ENCODE measurements at places on chromosomes 11 and 22.

DNA sequence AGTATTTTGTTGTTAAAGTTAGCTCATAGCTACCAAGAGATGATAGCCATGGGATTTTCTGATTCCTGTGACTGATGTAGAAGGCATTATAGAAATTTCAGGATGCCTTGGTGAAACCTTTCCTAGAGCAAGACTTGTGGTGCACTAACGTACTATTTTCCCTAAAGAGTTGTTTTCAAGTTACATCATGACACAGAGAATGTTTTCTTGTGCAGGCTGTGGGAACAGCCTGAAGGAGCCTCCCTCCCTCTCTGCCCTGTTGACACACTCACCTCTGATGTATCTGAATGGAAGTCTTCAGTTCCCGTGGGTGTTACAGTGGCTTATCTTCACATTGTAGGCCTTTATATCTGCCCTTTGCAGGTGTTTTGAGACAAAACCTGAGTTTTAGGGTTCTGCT is 121.6 kb downstream of the LDLRAD3 start:
- DNase-seq = no peak

DNA sequence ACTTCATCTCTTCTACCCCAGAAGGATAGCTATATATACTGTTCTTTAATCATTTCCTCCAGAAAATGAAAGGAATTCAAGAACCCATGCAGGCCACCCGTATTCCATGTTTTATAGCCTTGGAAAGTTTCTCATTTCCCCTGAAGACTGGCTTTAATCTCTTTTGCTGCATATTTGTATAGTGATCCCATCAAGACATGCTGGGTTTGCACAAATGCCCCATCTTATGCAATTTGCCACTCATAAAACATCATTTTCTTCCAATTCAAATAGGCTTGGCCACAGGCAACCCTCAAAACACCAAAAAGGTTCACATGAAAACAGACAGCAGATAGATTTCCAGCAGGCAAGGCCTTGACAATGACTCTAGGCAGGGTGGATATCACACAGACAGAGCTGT is 28.3 kb upstream of the APOA1 start:
- DNase-seq = no peak

GRCh38 chr11:65381716-65382032 is 772 bp downstream of the SLC25A45 start:
- DNase-seq = peak; percentile 52

DNA sequence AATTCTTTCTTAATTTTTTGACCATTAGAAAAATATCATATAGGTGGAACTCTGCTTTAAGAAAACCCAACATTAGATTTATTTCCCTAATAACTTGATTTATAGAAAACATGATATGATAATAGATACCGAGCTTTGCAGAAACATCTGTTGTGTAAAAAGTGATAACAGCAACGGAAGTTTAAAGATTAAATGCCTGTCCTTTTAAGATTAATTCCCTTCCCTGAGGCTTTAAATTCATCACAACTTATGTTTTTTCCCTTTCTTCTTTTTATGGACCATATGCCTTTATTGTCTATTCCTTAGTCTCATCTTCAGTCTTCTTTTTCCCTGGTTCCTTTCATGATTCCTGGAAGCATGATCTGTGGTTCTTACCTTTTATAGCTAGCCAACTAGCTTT is 1.9 kb downstream of the USP47 start:
- no peak for DNase-seq

DNA sequence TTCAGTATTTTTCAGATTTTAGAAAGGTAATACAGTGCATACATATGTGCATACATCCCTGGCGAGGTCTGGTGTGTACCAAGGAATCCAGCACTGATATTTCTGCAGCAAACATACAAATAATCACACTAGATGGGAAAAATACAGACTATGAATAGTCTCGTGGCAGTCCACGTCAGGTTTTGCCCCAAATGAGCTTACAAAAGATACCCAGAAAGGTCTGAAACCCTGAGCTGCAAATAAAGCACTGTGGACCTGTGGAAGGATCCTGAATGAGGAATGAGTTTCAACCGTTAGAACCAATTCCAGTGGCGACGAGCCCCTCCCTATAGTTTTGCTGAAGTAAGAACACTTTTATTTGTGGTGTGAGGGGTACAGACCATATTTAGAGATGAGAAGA is 24.5 kb downstream of the MAPK1 start:
- DNase-seq = no peak

DNA sequence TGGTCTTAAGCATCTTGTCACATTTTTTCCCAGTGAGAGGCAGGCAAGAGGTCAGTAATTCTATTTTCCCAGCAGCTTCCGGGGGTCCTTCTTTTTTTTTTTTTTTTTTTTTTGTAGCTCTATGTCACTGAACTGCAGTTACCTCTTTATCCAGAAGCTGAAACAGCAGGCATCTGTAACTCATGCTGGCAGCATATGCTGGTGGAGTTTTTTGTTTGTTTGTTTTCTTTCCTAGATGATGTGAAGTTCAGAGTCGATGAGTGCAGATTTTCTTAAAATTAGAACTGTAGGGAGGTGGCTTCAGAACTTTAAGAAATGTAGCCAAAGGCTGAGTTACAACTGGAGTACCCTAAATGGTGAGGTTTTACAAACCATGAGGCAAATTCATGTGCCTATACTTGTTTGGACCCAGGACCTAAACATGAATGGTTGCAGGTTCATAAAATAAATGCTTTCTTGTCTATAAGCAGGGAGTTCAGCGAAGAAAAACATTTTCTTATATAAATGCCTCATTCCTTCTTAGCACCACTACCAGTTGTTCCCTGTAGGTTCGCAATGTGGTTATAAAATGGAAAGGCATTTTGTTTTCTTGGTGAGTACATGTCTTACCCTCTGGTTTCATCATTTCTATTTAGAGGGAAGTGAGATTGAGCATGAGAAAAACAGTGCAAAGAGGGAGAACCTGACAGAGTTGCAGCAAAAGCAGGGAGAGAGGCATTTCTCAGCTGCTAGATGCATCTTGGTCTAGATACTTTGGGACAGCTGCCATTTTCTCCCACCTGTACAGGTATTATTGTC is 84.0 kb downstream of the TRIM44 start:
- no peak for DNase-seq

- DNase-seq = no peak
Observed at GRCh38 chr11:56642339-56642738, at the start of gene OR5AP2. Gene OR5AP2 (minus strand): TSS chr11:56642439. CDS start chr11:56642439, 0 bp downstream.

DNA sequence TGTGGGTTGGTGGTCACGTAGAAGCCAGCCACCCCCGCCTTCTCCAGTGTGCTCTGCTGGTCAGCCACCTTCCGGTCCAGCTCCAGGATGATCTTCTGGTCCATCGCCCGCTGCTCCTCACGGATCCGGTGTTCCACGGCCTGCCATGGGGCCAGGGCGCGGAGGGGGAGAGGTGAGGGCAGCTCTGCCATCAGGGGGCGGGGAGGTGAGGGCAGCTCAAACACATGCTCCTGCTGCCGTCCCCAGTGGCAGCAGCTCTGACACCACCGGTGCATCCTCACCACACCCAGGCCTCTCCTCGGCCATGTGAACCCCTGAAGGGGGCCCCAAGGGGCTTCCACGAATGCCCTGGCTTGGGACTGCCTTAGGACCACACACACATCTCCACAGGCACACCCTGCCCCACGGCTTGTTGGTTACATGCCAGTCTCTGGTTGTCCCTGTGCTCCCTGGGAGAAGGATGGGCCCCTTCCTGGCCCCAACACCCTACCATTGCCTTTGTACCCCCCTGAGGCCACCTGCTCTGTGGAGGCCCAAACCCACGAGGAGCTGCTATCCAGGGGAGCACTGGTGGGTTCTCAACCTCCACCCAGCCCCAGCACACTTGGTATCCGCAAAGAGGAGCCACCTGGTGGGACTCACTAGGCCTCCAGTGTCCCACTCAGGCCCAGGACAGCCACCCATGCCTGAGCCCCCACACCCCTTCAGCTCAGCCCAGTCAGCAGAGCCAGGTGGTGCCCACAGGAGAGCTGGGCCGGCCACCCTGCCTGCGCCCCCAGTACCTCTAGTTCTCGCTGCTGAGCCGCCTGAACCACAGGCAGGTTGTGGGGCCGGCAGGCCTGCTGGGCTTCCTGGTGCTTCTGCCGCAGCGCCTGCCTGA is 4.3 kb downstream of the DGCR6L start:
- DNase-seq = no peak

GRCh38 chr11:35617687-35618496 is at the start of gene FJX1:
Gene FJX1 (plus strand): TSS chr11:35618460. CDS start chr11:35618637, 177 bp downstream.
- DNase-seq = peak; percentile 41

DNA sequence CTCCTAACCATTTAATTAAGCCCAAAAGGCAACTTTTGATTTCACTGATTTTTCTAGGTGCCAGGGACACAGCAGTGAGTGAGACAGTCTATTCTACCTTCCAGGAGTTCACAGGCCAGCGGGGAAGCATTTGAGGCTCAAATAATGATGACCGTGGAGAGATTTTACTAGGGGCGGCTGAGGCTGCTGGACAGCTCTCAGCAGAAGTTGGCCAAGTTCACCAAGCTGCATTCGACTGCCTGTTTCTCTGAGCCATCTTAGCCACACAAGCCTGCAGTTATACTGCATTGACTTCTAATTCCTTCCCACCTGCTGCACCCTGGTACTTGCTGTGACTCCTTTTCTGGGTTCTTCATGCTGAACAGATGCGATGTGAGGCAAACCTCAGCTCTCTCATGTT is 168.9 kb upstream of the TBCEL start:
- no peak for DNase-seq

GRCh38 chr11:78586452-78587046 is 11.9 kb upstream of the NARS2 start:
- no peak for DNase-seq

DNA sequence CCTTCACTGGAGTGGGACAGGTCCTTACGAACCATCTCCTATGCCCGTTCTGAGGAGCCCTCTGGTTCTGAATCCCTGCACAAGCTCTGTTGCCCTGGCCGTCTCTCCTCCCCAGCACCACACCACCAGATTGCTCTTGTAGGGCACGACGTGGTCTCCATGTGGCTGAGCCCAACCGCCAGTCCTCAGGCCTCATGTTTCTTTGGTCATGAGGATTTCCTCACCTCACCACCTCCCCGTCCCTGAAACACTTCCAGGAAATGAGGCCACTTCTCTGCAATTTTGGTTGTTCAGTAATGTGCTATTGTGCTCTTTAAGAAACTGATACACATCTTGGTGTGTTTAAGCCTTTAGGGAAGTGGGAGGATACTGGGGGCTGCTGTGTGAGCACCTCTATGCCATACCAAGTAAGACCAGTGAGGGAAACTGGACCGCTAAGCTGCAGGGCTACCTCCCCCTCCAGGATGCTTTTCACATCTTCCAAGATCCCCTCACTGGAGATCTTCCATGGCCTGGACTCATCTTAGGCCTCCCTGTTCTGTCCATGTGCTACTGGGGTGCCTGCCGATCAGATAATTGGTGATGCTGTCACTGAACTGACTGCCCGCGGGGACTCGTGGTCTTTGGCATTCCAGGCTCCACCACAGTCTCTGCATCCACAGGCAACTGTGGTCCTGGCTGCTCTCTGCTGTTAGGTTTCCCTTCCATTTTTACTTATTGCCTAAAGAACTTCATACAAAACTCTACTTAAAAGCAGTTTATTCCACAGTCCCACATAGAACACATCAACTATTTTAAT is 21.9 kb downstream of the DRICH1 start:
- DNase-seq = no peak

DNA sequence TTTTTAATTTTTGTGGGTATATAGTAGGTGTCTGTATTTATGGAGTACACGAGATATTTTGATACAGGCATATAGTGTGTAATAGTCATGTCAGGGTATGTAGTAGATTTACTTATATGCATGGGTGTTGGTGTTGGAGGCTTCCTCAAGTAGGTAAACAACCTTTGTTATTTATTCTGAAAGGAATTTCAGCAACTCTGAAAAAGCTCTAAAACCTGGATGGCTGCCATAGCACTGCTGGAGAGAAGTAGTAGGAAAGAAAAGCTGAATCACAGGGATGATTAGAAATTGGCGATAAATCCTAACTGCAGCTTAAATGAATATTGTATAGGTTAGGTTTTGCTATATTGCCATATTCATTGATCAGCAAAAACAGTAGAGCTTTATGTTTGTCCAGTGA is 44.4 kb upstream of the ST14 start:
- no peak for DNase-seq

DNA sequence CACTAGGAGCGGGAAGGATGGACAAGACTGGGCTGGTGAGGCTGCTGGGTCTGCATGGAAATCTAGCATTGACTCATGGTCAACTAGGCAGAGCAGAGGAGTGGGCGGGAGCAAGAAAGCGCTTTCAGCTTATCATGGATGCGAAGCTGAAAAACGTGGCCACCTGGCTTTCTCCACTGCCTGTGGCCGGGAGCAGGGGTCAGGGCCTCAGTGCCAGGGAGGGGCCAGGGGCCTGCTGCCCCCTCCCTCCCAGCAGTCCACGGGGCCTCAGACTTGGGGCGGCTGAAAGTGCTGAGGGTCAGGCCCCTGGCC is 45.5 kb downstream of the ALX4 start:
- no peak for DNase-seq

GRCh38 chr11:119803726-119804294 is 74.8 kb upstream of the NECTIN1 start:
- DNase-seq = no peak

- DNase-seq = no peak
Observed at GRCh38 chr11:123544631-123545375, 109.6 kb downstream of the SCN3B start.

DNA sequence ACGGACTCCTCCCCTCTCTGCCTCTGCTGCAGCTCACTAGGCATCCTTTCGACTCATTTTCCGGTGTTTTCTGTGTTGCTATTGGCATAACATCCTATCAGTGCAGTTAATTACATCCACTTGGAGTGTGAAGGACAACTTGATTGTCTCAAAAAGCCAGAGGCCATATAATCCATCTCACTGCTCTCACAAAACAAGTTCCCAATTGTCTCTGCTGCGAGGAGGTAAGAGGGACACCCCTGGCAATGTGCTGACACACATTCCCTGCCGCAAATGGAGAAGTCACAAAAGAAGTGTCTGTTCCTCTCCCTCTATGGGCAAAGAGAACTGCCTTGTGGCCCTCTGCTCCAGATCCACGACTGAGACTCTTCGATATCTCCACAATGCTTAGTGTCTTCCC is 618.4 kb downstream of the OPCML start:
- DNase-seq = no peak

DNA sequence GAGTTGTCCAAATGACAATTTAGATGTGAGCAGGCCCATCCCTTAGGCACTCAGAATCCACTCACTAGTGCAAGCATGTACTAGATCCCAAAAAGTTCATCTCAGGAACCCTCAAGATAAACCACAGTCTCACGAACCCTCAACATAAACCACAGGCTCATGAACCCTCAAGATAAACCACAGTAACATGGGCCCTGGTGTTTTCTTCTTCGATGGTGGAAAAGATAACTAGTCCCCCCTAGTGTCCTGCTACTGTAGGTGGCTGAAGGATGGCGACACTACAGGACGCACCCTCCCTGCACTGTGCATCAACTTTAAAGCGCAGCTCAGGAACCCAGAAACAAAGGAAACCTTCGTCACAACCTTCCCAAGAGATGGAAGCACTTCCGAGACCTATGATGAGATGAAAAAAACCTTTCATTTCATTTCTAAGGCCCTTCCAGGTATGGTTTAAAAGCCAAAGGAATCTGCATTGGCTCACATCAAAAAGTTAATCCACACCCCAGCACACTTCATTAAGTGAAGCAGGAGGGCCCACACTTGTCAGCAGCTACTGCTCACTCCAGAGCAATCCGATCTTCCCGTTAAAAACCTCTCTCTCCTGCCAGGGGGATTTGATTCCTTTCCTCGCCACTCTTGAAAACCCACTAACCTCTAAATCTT is 2.4 kb downstream of the LARGE1 start:
- DNase-seq = peak; percentile 46

Data from HuH-7 (cell line).